ENCODE measurements at places on chromosomes 16 and 17.

GRCh38 chr16:56300242-56300623 is 108.9 kb downstream of the GNAO1 start:
- DNase-seq: no peak

DNA sequence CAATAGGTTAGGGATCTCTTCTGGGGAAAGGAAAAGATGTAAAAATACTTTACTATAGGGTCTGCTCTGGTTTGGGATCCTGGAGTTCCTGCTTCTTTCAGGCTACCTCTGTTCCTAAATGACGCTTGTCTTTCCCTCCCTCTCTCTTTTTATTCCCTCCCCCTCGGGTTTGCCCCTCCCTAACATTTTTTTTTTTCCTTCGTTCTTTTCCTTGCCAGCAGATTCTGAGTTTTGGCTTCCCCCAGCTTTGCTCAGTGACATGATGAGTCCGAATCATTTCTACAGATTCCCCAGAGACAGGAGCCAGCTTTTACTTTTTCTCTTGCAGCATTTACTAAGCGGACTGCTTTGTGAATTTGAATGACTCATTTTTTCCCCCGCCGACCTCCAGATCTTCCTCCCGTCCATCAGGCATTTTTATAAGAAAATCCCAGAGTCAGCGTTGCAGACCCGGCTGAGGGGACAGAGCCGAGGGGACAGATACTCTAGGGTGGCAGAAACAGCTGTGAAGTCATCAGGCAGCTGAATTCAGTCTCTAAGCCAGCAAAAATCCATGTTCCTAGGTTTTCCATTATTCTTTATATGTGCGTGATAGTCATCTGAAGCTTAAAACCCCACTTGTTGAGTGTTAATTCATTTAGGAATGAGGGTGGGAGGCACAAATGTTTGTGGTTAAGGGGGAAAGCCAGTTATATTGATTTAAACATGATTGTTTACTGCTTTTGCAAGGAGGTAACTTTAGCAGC is at the start of gene TMEM100:
Gene TMEM100, minus strand, starts transcription at position 123 of the 746 bp plus-strand sequence. CDS start 1,794 bp downstream, outside the sequence.
- DNase-seq: peak; percentile 40

GRCh38 chr16:81861503-81861902 is 82.4 kb downstream of the PLCG2 start:
- peak; percentile 75 for DNase-seq

DNA sequence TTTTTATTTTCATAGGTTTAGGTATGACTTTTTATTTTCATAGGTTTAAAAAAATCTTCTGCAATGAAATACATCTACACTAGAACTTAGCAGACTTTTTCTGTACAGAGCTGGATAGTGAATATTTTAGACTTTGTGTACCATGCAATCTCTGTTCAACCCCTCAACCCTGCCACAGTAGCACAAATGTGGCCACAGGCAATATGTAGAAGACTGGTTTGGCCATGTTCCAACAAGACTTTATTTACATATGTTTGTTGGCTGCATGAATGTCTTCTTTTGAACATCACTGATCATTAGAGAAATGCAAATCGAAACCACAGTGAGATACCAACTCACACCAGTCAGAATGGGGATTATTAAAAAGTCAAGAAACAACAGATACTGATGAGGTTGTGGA is 229.2 kb downstream of the SHISA9 start:
- DNase-seq: no peak

DNA sequence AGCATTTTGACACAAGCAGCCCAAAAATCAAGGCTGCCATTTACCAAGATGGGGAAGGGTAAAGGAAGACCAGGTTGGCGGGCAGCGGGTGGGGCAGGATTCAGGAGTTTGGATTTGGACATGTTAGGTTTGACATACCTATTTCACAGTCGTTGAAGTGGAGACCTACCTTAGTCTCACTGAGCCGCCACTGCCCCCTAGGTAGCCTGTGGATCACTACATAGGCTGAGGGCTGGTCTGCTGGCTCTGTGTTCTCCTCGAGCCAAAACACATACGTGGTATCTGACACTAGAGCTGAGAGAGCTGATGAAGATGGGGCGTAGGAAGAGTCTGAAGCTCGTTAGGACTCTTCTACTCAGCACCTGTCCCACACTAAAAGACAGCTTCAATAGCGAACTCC is 115.1 kb downstream of the HIC1 start:
- DNase-seq: no peak

GRCh38 chr16:3190949-3191353 is 2.9 kb downstream of the OR1F1 start:
- no peak for DNase-seq

DNA sequence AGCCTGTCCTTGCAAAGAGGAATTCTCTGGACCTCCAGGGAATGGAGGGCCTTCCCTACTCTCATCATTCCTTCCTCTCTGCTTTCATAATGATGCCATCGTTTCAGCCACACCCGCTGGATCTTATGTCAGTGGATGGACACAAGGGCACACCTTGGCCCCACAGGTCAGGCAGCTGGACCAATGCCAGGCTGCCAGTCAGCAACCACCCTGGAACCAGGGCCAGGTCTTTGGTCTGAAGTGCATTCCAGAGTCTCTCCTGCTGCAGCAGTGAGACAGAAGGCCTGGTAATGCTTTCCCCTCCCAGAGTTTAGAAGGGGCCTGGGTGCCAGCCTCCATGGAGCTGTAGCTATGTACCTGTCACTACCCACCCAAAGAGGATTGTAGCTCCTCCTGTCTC is 7.4 kb downstream of the C1QL1 start:
- DNase-seq: no peak

GRCh38 chr17:57357830-57358430 is 101.6 kb downstream of the MSI2 start:
- DNase-seq: no peak

GRCh38 chr16:10684511-10685151 is 10.1 kb downstream of the TEKT5 start:
- DNase-seq: no peak

DNA sequence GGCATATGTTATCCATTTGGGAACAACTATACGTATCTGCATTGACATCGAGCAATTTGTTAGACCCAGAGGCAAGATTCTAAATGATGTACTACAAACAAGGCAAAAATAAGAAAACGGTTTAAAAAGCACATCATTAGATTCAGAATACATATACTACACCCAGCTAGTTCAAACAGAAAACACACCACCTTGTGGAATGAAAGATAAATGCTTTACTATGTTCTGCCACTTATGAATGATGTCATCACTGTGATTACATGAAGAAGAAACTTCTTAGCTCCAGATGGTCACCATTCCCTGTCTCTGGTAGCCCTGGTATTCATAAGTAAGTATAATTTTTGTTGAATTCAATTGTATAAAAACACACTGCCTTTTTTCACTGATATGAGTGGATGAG is 7.8 kb downstream of the NACA2 start:
- DNase-seq: peak; percentile 55

DNA sequence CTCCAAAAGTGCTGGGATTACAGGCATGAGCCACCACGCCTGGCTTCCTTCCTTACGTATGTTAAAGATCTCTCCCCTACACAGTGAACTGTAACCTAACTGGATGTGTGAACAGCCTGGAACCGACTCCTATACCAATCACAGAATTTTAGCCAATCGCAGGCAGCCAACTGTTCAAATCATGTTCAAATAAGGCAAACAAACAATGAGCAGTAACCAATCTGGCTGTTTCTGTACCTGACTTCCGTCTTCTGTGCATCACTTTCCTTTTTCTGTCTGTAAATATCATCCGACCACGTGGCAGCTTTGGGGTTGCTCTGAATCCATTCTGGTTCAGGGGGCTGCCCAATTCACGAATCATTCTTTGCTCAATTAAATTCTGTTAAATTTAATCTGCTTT is 27.5 kb downstream of the TEKT5 start:
- DNase-seq: peak; percentile 18

- DNase-seq: no peak
Measured at GRCh38 chr16:66262253-66263167, 104.0 kb upstream of the CDH5 start.

- no peak for DNase-seq
Measured at GRCh38 chr16:15450624-15451023, 16.2 kb downstream of the BMERB1 start.

GRCh38 chr17:2854143-2855055 is 58.2 kb downstream of the RAP1GAP2 start:
- DNase-seq: no peak

- DNase-seq: no peak
Measured at GRCh38 chr17:62899361-62899760, 66.7 kb upstream of the TANC2 start.

DNA sequence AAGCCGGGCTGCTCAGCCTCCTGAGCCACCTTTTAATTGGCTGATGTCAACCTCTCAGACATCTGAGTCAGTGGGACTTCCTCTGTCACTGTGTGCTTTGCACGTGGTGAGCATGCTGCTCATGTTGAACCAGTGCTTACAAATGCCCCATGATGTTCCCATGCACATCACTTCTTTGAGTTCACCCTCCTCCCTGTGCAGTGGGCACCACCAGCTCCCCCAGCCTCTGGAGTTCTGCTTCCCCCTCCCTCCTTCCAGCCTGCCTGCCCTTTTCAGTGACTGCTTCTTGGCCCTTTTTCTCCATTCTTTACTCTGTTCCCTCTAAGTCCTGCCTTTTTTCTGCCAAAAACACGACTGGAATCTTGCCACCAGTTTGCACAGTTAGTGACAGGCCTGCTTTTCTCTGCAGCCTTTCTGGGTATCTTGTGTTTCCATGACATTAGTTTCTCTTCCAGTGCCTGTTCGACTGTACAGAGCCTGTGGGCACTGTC is 41.6 kb downstream of the USP10 start:
- peak; percentile 70 for DNase-seq

DNA sequence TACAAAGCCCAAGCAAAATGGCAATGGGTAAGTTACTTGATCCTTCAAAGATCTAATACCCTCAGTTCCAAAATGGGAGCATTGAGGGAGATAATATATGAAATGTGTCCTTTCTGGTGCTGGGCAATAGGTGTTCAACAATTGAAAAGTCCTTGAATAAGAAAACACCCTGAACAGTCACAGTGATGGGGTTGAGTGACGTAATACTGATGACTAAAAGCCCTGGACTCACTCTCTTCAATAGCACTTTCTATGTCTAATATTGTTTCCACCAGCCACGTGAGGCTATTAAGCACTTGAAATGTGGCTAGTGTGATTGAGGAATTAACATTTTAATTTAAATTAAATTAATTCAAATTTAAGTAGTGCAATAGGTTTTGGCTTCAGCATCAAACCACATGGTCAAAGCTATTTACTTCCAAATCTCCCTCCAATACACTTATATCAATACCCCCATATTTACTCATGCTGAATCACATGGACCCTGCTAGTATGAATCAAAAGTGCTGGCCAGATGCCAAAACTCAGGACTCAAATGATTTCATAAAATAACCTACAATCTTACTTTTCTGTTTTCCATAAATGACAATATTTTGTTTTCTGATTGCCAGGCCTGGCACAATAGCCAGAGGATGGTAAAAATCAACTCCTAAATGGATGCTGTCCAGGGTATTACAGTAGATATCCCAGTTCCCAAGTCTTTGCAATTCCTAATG is 516.2 kb downstream of the HAPSTR1 start:
- peak; percentile 49 for DNase-seq

DNA sequence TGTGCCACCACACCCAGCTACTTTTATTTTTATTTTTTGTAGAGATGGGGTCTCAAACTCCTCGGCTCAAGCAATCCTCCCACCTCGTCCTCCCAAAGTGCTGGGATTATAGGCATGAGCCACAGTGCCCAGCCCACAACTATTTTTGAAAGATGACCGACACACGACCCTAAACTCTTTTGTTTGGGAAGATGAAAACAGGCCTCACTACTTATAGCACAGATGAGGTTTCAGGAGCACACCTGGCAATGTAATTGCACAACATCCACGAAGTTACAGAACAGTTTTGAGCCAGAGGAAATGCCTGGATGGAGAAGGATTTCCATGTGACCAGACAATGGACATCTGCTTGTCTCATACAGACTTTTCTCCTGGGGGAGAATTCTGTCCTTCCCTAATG is 43.4 kb upstream of the PRSS54 start:
- no peak for DNase-seq
